ENCODE measurements at places on chromosomes 5 and 9. TPM values are rescaled to one million over a fixed set of nuclear protein-coding genes. Genes with fewer than 3 reads are reported as not detected.

The CD14 gene
- total RNA-seq, result 4.8 TPM

The GADD45G gene
- total RNA-seq, result 0.36 TPM

The TOR2A gene
- total RNA-seq, result 3.8 TPM

The CRHBP gene
- total RNA-seq, result 0.33 TPM

The C9 gene
- not detected for total RNA-seq

The PCDHGB3 gene
- total RNA-seq, result 8.1 TPM

The COL5A1 gene
- total RNA-seq, result 659 TPM

The PCDHB16 gene
- 0.50 TPM for total RNA-seq

The CCIN gene
- total RNA-seq, result 3.6 TPM

The SLC27A6 gene
- 0.13 TPM for total RNA-seq

The MLANA gene
- total RNA-seq, result not detected

The IL5 gene
- not detected for total RNA-seq

The FREM1 gene
- 0.39 TPM for total RNA-seq

The PCDHGB6 gene
- total RNA-seq, result 4.8 TPM

The SH3GL2 gene
- 0.07 TPM for total RNA-seq

The LCN1 gene
- total RNA-seq, result 0.20 TPM

The OR13C3 gene
- total RNA-seq, result not detected

The SMU1 gene
- 31.2 TPM for total RNA-seq

The CLIC3 gene
- 2.9 TPM for total RNA-seq

The SLC36A3 gene
- total RNA-seq, result not detected

The GPR107 gene
- total RNA-seq, result 43.2 TPM

The TMEM252 gene
- total RNA-seq, result not detected

The MUSK gene
- total RNA-seq, result 0.10 TPM

The C5orf52 gene
- not detected for total RNA-seq

The MEF2C gene
- total RNA-seq, result 19.5 TPM

The C5orf58 gene
- not detected for total RNA-seq

The SVEP1 gene
- 71.7 TPM for total RNA-seq

The DMRT3 gene
- not detected for total RNA-seq

The BICD2 gene
- total RNA-seq, result 75.3 TPM

The TPPP gene
- total RNA-seq, result 0.43 TPM

The GFI1B gene
- total RNA-seq, result not detected

The PAIP2 gene
- 52.1 TPM for total RNA-seq

The PLAC8L1 gene
- 0.52 TPM for total RNA-seq

The SLC25A48 gene
- not detected for total RNA-seq

The HDAC3 gene
- total RNA-seq, result 53.8 TPM

The LRRC70 gene
- total RNA-seq, result 1.0 TPM

The GABRA6 gene
- not detected for total RNA-seq

The SYNPO gene
- total RNA-seq, result 62.4 TPM

The PGM5 gene
- 33.3 TPM for total RNA-seq

The LCN9 gene
- total RNA-seq, result not detected

The CDX1 gene
- total RNA-seq, result 0.91 TPM

The PCDHB11 gene
- 0.69 TPM for total RNA-seq

The BAG1 gene
- total RNA-seq, result 15.5 TPM

Data from smooth muscle cell of the pulmonary artery (primary cell).